Memory B cell (primary cell): ENCODE measurements at places on chromosomes 11 and 22.
A peak's percentile ranks its signal among the peaks of the same experiment; 100 is the strongest.

DNA sequence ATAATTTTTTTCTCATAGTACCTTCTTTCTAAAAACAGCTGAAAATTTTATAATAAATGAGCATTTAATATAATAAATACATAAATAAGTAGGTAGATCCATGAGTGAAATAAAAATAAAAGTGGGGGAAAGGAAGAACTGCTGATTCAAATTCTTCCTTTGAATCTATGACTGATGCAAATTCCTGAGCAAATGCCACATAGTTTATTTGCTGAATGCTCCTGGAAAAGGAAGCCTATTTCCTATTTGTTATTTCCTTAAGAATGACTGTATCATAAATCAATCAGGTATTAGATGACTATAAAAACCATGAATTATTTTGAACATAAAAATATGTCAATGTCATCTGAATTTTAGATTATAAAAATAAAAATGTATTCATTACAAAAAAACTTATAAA, 16.6 kb downstream of the BTBD10 start:
- peaks cover 22% of the 10 kb centered on the region for H3K4me1 ChIP-seq
- no peaks in the 10 kb centered on the region for H3K27me3 ChIP-seq
- DNase-seq: no peak

DNA sequence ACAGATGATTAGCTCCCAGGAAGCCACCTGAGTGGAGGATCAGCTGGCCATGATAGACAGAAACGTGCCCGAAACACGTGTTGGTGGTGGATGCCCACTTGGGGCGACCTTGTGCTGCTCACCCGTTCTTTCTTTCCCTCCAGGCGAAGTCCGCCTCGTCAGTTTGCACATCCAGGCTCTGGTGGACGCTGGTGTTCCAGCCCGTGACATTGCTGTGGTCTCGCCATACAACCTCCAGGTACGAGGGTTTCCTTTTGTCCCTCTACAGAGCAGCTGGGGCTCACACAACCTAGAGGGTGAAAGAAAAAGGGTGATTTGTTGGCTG, 30.6 kb downstream of the IGHMBP2 start:
- peaks cover 27% of the 10 kb centered on the region for H3K36me3 ChIP-seq
- no peaks in the 10 kb centered on the region for H3K4me1 ChIP-seq
- no peak overlapping the region for H3K4me3 ChIP-seq

GRCh38 chr22:22666307-22667091, 22.1 kb downstream of the GGTLC2 start:
- DNase-seq: peak; percentile 48
- peaks cover 8% of the 10 kb centered on the region for H3K4me1 ChIP-seq
- H3K27me3 ChIP-seq: peaks cover 1% of the 10 kb centered on the region
- no peak overlapping the region for H3K4me3 ChIP-seq

DNA sequence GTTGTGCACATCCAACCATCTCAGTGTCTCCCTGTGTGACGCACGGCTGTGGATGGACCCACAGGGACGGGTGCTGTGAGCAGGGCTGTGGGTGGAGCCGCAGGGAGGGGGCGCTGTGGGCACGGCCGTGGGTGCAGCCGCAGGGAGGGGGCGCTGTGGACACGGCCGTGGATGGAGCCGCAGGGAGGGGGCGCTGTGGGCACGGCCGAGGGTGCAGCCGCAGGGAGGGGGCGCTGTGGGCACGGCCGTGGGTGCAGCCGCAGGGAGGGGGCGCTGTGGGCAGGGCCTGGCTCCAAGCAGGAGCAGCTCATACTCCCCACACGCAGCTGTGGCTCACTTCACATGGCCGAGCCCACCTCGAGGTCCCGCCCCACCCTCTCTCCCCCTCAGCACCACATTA, 6.0 kb upstream of the MAPK11 start:
- H3K27me3 ChIP-seq: peaks cover 2% of the 10 kb centered on the region
- H3K36me3 ChIP-seq: no peaks in the 10 kb centered on the region

DNA sequence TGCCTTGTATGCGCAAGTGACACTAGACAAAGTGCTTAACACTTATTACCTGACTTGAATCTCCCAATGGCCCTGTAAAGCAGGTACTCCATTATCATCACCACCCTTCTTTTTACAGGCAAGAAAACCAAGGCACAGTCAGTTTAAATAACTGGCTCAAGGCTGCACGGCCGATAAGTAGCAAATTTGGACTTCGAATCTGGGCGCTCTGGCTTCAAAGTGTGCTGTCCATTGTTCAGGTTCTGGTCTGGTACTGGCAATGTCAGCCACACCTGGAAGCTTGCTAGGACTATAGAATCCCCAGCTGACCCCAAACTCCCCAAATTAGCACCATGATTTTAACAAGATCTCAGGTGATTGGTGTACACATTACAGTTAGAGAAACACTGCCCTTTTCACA, 19.3 kb upstream of the EHF start:
- H3K27me3 ChIP-seq: no peaks in the 10 kb centered on the region
- no peak overlapping the region for H3K27ac ChIP-seq
- H3K4me1 ChIP-seq: peaks cover 10% of the 10 kb centered on the region

DNA sequence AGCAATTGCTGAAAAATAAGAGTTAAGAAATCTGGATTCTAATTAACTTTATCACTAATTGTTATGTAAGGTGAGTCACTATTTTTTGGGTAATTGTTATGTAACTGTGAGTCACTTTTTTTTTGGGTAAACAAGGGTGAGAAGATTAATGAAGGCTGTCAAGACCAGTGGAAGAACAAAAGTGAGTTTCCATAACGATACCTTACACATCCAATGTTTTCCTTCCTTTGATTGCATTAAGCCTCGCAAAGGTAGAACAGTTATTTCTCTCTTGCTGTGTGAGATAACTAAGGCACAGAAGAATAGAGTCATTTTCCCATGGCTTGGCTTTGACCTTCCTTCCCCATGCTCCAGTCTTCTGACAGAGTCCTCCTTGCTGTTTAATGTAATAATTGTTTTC, 374.7 kb downstream of the DDX10 start:
- no peaks in the 10 kb centered on the region for H3K36me3 ChIP-seq
- DNase-seq: no peak
- no peak overlapping the region for H3K4me3 ChIP-seq
- H3K4me1 ChIP-seq: no peaks in the 10 kb centered on the region

GRCh38 chr11:69066122-69067112, 17.7 kb downstream of the TPCN2 start:
- H3K27me3 ChIP-seq: no peaks in the 10 kb centered on the region
- peaks cover 2% of the 10 kb centered on the region for H3K4me1 ChIP-seq
- H3K27ac ChIP-seq: no peak overlapping the region
- H3K36me3 ChIP-seq: peaks cover 11% of the 10 kb centered on the region
- no peak overlapping the region for H3K4me3 ChIP-seq

DNA sequence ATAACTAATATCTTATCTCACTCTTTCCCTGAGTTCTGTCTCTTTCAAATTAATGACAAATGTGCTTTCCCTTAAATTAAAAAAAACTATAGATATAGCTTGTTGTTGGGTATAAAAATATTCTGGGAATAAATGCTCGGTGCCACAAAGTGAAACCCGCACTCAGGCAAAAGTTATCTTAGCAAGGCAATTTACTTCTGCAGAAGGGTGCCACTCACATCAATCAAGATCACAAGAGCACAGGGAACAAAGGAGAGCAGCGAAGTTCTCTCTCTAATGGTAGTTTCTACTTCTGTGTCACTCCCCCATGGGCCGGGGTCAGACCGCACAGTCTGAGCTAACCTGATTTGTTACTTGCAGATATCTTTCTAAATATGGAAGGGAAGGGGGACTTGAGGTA, 4.7 kb upstream of the OR52N2 start:
- no peak overlapping the region for H3K4me3 ChIP-seq
- H3K27ac ChIP-seq: no peak overlapping the region
- peaks cover 8% of the 10 kb centered on the region for H3K4me1 ChIP-seq
- DNase-seq: no peak
- peaks cover 5% of the 10 kb centered on the region for H3K36me3 ChIP-seq
- peaks cover 15% of the 10 kb centered on the region for H3K27me3 ChIP-seq

DNA sequence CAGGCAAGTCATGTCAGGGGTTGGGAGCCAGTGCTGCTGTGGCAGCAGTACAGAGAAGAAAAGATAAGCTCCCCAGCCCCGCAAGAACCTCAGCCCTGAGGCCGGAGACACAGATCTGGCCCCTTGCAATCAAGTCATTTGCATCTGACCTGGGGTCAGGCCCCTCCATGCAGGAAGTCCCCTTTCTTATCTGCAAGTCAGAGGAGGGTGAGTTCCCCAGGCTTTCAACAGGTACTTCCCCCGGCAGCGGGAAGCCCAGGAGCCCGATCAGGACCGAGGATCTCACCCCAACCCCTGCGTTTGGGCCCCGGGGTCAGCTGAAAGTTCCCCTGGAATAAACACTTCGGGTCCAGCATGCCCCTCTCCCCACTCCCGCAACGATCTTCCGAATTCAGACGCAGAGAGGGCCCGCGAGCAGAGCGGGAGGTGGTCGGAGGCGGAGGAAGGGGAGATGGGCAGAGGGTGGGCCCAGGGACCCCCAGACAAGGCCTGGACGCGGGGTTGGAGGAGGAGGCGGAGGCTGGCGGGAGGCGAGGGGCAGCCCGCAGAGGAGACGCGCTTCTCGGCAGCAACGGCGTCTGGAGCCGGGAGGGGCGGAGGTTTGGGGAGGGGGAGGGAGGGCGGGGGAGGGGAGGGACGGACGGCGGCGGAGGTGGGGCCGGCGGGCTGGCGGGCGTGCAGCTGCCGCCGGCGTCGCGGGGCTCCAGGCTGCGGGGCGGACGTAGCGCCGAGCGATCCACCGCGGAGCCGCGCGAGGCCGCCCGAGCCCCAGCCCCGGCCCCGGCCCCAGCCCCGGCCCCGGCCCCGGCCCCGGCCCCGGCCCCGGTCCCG, at the start of gene TSPAN18:
TSPAN18 (plus strand) TSS at position 680 of the 831 bp plus-strand sequence. CDS start 179,455 bp downstream, outside the sequence.
- peaks cover 2% of the 10 kb centered on the region for H3K27me3 ChIP-seq
- peak; percentile 51 for DNase-seq
- peak within 1 kb of the TSS; percentile 92 for H3K27ac ChIP-seq
- H3K36me3 ChIP-seq: no peaks in the 10 kb centered on the region
- H3K4me3 ChIP-seq: peak within 1 kb of the TSS; percentile 94

DNA sequence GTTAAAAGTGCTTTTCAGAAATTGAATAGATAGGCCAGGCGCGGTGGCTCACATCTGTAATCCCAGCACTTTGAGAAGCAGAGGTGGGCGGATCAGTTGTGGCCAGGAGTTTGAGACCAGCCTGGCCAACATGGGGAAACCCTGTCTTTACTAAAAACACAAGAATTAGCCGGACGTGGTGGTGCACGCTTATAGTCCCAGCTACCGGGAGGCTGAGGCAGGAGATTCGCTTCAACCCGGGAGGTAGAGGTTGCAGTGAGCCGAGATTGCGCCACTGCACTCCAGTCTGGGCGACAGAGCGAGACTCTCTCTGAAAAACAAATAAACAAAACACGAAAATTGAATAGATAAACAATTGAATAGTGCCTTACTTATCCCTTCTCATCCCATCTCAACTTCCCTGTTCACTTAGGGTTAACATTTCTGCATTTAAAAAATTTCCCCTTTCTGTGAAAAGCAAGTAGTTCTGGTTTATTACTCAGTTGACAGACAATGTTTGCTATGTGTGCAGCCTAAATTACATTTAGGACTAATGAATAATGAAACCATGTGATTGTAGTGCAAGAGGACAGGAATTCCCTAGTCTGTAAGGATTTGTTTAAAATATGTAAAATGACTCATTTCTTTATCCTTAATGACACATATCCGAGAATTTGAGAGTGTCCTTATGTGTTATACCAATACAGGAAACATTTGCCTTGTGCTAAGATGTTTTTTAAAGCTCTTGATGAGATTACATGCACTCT, 6.0 kb downstream of the RNF169 start:
- no peaks in the 10 kb centered on the region for H3K27me3 ChIP-seq
- H3K4me1 ChIP-seq: peaks cover 32% of the 10 kb centered on the region
- no peak for DNase-seq
- no peak overlapping the region for H3K4me3 ChIP-seq
- peaks cover 6% of the 10 kb centered on the region for H3K36me3 ChIP-seq
- H3K27ac ChIP-seq: peak overlapping the region; percentile 62
